Fibroblast of the aortic adventitia (primary cell): ENCODE measurements at places on chromosomes 3 and 15. TPM values are rescaled to one million over a fixed set of nuclear protein-coding genes. Genes with fewer than 3 reads are reported as not detected.

XIRP1 gene
- 0.09 TPM in 1 of 2 replicates, not detected in the other for total RNA-seq

HESX1 gene
- total RNA-seq, result 0.81 and 2.4 TPM in 2 replicates

SNTN gene
- not detected in 2 replicates for total RNA-seq

PDZRN3 gene
- 40.5 and 76.8 TPM in 2 replicates for total RNA-seq

C3orf70 gene
- total RNA-seq, result 0.16 and 1.1 TPM in 2 replicates

UBAP1L gene
- total RNA-seq, result 2.1 and 3.8 TPM in 2 replicates

UCN2 gene
- 0.54 TPM in 1 of 2 replicates, not detected in the other for total RNA-seq

GRCh38 chr15:53869806-53870073 is 108.5 kb upstream of the UNC13C start:
- no peak for DNase-seq

GRCh38 chr3:34284959-34285826 is 486.8 kb downstream of the PDCD6IP start:
- DNase-seq, result no peak

- DNase-seq, result peak; percentile 66
Observed at GRCh38 chr3:170809975-170810357, 60.0 kb downstream of the RPL22L1 start.

- DNase-seq, result peak; percentile 12
Observed at GRCh38 chr3:192772240-192772894, 45.0 kb upstream of the FGF12 start.

- no peak for DNase-seq
Observed at GRCh38 chr15:27541581-27541980, 557.5 kb downstream of the OCA2 start.

DNA sequence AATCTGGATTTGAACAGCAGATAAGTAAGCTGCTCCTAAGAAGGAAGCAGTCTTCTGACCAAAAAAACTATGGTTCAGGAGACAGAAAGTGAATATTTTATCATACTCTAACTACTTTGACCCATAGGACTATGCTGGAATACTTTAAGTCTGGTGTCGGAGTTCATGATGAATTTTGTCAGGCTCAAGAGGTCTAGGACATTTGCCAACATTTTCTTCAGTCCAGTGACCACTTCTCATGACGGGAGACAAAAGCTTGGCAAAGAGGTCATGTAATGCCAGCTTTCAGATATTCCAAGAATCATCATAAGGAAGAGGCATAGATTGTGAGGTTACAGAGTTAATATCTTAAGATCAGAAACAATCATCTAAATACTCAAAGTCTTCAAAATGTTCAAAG is 20.5 kb upstream of the DCBLD2 start:
- DNase-seq, result no peak

GRCh38 chr3:25291481-25291905 is 136.6 kb upstream of the RARB start:
- DNase-seq, result no peak

DNA sequence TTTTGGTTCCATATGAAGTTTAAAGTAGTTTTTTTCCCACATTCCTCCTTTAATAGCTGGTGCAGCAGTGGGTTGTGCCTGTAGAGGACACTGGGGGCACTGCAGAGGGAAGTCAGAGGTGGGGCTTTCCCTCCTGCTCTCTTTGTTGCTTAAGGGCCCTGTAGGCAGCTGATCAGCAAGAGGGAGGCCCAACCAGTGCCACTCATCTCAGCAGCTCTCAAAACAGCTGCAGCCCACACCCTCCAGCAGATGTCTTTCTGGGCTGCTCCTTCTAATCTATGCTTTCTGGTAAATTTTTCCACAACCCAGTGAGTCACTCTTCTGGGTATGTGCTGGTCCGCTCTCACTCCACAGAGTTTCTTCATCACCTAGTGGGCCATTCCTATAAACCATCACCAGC is 263.8 kb downstream of the FEZF2 start:
- DNase-seq, result peak; percentile 96

GRCh38 chr15:51680321-51680720 is 982 bp upstream of the SCG3 start:
- no peak for DNase-seq

GRCh38 chr3:71247958-71248335 is 335.6 kb downstream of the FOXP1 start:
- no peak for DNase-seq

- DNase-seq, result peak; percentile 100
Observed at GRCh38 chr15:92803852-92804609, 96.1 kb upstream of the CHD2 start.

DNA sequence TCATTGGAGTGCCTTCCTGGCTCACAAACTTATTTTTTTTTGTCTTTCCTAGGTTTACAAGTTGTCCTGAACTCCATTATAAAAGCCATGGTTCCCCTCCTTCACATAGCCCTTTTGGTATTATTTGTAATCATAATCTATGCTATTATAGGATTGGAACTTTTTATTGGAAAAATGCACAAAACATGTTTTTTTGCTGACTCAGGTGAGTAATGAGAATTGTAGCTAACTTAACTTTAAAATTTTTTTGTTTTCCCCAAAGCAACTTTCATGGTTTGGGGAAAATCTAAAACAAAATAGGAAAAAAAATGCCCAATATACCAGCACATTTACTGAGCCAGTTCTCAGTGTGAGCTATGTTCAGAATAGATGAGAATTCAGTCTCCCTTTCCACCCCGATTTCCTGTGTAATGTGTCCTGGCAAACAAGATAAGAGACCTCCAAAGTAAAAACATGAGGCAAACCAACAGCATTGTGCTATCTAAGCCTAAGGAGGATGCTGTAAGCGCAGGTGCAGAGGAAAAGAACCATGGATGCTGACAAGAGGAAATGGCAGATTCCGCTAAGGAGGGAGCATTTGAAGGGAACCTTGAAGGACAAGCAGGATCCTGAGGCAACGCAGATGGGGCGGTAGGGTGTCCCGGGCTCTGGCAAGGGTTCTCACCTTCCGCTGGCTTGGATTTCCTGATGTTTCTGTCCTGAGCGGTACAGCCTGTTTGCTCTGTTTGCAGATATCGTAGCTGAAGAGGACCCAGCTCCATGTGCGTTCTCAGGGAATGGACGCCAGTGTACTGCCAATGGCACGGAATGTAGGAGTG is 171.4 kb downstream of the CACNA1D start:
- no peak for DNase-seq

DNA sequence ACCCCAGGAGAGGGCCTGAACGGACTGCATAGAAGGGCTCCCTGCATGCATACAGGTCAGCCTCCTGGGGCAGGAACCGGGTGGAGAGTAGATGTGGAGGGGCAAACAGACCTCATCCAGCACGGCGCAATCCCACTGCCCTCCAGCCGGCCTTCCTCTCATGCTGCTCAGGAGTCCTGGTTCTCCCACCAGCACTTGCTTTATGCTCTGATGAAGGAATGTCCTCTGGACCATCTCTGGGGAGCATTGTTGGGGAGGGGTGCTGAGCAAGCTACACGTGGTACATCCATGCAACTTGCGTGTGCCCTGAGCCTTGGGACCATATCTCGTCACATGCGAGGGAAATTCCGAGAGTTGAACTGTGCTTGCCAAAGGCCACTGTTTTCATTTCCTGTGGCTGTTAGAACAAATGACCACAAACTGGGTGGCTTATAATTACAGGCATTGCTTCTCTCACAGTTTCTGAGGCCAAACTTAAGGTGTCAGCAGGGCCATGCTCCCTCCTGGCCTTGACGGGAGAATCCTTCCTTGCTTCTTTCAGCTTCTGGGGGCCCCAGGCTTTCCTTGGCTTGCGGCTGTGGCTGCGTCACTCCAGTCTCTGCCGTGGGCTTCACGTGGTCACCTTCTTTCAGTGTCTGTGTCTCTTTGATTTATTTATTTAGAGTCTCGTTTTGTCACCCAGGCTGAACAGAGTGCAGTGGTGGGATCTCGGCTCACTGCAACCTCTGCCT is 12.2 kb downstream of the SELENOS start:
- no peak for DNase-seq

GRCh38 chr15:99621767-99622166 is 56.0 kb downstream of the MEF2A start:
- DNase-seq, result no peak

- DNase-seq, result peak; percentile 90
Observed at GRCh38 chr3:184371570-184372018, 6.4 kb downstream of the THPO start.

DNA sequence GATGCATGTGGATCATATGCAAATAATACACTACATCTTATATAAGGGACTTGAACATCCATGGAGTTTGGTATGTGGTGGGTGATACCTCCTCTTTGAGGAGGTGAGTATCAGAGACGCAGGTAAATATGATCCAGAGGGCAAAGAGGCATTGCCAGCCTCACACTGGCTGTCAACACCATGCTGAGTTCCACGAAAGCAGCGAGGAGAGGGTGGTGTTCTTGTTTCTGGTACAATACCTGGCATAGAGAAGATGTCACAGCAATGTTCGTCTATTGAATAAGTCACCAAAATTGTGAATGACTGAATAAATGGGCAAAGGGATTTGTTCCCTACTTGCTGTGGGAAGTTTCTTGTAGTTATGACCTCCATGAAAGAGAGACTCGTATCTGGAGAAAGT is 182.2 kb downstream of the SNRPN start:
- no peak for DNase-seq

DNA sequence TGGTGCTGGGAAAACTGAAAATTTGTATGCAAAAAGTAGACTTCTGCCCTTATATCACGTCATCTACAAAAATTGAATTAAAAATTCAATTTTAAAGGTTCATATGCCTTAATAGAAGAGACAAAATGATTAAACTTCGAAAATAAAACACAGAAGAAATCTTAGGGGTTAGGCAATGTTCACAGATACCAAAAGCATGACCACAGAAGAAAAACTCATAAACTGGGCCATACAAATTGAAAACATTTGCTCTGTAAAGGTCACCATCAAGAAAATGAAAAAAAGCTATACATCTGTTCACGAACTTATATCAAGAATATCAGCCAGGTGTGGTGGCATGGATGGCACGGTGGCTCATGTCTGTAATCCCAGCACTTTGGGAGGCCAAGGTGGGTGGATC is 245.1 kb downstream of the PCCB start:
- no peak for DNase-seq

DNA sequence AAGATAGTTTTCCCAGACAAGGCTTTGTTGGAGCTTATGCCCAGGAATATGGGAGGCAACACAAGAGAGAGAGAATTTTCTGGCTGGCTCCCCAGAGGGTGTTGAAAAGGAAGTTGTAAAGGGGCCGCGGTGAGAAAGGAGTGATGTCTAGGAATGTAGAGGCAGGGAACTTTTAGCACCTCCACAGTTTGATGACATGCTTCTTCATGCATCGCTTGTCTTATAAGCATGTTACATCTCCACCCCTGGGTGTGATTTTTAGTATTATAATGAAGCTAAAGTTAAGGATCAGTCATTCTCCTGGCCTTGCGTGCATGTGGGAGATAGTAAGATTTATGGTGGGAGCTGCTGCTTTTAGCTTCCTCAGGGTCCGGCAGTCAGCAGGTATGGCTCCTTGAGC is 32.8 kb upstream of the TF start:
- no peak for DNase-seq

GRCh38 chr3:171240504-171240835 is 213.9 kb upstream of the SLC2A2 start:
- no peak for DNase-seq

DNA sequence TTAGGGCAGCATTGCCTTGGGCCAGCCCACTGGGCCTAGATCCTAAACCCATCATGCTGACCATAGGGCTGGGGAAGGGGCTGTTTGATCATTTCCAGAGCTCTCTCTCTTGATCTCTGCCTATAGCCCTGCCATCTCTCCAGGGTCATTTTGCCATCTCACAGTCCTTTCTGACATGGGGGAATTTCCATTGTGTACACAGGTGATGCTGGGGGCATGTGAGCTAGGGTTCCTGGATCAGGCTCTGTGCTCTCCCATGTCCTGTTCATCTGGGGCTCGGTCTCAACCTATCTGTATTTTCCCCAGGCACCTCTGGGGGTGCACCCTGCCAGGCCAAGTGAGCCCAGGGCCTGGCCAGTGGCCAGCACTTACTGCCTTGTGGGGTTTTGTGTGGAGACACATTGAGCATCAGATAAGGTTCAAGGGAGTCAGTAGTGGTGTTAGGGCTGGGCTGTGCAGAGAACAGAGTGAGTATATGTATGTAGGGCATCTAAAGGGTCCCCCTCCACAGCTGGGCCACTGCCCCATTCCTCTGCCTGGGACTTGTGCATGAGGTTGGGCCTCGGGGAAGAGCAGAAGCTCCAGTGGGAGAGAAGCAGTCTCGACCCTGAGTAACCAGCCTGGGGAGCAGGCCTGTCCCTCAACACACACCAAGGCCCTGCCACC is 25.7 kb upstream of the APEH start:
- no peak for DNase-seq

DNA sequence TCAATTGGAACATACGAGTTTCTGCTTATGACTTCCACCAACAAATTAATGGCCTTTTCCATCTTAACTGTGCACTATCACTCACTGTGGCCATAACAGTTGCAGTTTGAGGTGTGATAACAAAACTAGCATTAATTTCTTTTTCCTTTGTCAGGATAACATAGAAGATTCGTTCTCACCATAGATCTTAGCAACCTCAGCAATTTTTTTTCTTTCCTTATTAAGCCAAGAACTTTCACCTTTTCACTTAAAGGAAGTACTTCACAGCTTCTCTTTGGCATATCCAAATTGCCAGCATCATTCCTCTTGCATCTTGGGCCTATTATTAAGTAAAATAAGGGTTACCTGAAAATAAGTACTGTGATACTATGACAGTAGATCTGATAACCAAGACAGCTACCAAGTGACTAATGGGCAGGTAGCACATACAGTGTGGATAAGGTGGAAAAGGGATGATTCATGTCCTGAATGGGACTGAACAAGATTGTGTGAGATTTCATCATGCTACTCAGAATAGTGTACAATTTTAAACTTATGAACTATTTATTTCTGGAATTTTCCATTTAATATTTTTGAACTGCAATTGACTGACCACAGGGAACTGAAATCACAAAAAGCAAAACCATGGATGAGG is 46.6 kb downstream of the CEP70 start:
- no peak for DNase-seq
